ENCODE measurements at places on chromosomes 2 and 18.

GRCh38 chr2:7132753-7133152, 215.5 kb downstream of the RNF144A start:
- DNase-seq = no peak

- no peak for DNase-seq
Measured at GRCh38 chr18:23188068-23188760, 52.9 kb downstream of the CABLES1 start.

DNA sequence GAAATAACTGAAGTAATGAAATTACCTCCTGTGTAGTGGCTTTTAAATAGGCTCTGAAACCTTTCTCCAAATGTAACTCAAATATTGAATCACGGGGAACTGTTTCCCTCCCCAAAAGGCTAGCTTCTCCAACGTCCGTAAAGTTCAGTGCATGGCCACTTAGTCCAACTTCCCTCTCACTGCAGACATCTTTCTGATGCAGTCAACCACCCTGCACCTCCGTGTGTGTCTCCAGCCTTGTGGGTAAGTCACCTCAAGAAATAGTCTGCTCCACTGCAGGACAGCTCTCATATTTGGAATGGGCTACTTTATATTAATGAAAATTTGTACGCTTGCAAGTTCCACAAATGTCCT, 152.5 kb upstream of the CYRIA start:
- DNase-seq = no peak

- DNase-seq = no peak
Measured at GRCh38 chr18:79495591-79496071, 99.9 kb downstream of the NFATC1 start.

DNA sequence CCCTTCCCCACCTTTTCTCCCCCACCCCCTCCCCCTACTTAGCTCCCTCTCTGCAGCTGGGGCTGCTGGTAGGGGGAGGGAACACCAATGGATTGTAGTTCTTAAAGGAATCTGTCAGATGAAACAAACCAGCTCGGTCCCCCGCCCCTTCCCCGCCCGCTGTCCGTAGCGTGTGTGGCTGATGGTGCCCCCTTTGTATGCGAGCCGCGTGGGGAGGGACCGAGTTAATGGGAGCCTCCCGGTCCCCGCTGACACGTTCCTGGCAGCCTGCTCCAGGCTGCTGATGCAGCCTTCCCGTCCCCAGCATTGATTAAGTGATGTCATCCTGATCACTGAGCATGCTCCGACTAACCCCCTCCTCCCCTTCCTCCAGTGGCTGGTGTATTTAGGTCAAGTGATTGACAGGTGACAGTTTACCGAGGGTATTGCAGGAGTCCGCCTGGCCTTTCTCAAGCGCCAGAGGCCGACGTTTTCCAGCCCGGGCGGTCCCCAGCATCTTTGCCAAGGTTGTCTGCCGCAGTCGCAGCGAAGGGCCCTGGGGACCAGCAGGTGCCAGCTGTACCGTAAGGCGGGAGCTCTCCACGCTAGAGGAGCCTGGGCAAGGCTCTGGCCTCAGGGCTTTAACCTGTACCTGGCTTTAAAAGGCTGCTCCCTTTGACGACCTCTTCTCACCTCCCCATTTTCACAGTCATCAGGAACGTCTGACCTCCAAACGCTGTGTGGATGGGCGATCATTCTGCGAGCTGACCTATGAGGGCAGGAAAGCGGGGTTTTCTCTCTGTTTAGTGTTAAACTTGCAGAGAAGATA, 1.8 kb downstream of the KIF5C start:
- peak; percentile 76 for DNase-seq

- DNase-seq = peak; percentile 46
Measured at GRCh38 chr18:49169037-49169521, 218.3 kb upstream of the SMAD7 start.

DNA sequence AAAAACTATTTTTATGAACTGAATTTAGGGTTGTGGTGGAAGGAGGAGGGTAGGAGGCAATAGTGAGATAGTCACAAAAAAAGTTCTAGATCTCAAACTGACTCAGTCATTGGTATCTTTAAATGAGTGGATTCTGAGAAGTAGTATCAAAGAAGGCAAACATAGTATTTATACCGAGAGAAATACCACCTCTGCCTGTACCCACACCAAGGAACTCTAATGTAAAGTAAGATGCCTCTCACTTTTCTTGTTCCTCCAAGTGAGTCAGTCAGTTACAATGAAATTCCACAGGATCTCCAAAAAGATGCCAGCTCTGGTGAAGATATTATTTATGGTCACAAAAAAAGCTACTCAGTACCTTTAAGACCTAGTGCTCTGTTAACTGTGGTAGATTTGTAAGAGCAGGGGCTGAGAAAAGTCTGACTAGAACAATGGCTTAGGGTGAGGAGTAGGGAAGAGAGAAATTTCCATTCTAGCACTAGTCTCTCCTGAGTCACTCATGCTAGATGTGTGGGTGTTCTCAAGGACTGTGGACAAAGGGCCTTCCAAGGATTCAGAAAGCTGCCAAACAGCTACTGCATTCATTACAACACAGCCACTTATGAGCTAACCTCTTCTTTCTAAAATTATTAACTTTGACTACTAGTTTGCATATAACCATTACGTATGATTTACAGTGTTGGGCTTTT, 36.3 kb downstream of the YWHAQ start:
- no peak for DNase-seq

GRCh38 chr2:233430081-233430480, 75.8 kb downstream of the DGKD start:
- no peak for DNase-seq

DNA sequence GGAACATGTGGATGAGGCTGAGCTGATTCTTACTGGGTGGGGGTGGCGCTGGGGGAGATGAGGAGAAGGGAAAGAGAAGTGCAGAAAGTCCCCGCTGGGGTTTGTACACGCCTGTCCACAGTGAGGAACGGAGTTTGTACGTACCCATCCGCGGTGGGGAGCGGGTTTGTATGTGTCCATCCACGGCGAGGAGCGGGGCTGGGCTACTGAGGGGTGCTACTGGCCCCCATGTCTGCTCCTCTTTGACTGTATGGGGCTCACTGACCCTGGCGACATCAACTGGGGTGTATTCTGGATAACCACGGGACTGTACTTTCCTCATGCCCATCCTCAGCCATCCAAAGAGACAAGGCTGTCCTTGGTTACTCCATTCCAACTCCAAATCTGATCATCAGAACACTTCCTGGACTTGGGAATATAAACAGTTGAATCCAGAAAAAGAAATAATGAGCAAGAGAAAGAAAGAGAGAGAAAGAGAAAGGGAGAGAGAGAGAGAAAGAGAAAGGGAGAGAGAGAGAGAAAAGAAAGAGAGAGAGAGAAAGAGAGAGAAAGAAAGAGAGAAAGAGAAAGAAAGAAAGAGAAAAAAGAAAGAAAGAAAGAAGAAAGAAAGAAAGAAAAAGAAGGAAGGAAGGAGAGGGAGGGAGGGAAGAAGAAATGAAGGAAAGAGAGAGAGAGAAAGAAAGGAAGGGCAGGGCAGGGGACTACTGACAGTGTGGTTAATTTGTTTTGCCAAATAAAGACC, 21.0 kb downstream of the MAL start:
- no peak for DNase-seq

- DNase-seq = no peak
Measured at GRCh38 chr2:71933467-71934319, 214.0 kb downstream of the CYP26B1 start.

DNA sequence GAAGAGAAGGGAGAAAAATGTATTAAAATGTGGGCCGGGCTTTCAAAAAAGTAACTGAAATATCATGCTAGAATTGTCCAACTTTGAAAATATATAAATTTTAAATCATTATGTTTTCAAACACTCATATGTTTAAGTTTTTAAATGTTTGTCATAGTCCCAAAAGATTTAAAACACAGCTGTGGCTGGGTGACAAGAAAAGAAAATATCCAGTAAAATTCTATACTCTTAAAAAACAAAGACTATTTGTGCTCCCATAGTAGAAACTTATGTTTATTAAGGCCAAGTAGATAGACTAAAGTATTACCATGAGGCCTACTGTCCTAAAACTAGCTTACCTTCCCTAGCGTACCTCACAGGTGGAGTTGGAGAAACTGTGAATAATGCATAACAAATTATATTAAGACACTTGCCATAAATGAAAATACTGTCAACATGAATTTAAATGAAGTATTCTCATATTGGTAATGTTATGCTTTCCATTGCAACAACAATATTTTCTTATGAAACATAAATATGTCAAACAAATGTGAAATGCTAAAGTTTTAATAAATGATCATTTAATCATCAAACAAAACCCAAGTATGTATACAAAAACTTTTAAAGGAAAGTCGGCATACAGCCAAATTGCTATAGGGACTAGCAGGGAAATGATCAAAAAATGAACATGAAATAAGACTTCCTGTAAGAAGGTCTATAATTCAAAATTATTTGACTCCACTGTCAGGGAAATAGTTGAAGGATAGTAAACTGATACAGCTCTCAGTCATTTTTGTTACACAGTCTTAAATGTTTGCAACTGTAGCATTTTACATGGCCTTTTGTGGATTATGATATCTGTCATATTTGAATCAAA, 13.4 kb downstream of the MEIS1 start:
- DNase-seq = no peak

- no peak for DNase-seq
Measured at GRCh38 chr2:39920307-39920801, 141.3 kb upstream of the THUMPD2 start.

- DNase-seq = peak; percentile 24
Measured at GRCh38 chr2:72893594-72894319, 6.5 kb downstream of the SPR start.

GRCh38 chr2:96909611-96910021, 39.7 kb upstream of the SEMA4C start:
- no peak for DNase-seq

DNA sequence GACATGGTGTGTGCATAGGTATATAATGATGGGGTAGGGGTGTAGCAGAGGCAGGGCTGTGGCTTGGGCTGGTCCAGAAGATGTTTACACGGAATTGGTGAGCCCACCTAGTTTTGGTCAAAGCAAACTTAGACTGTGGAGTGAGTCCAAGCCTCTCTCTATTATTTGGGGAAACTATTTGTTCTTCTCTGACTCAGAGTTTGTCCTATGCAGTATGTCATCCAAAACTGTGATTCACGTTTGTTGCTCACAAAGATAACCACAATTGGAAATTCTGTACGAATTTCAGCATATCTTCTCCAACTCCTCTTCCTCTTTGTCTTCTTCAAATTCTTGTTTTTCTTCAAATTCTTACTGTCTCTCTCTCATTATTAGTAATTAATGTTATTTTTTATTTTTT, 292.9 kb downstream of the XIRP2 start:
- no peak for DNase-seq

All from CD4-positive, alpha-beta T cell treated with Interleukin-17A for 1 hour (primary cell).